ENCODE measurements at places on chromosomes 5 and 9.

GRCh38 chr5:102536323-102536928 is 37.6 kb upstream of the SLCO6A1 start:
- no peak for DNase-seq

DNA sequence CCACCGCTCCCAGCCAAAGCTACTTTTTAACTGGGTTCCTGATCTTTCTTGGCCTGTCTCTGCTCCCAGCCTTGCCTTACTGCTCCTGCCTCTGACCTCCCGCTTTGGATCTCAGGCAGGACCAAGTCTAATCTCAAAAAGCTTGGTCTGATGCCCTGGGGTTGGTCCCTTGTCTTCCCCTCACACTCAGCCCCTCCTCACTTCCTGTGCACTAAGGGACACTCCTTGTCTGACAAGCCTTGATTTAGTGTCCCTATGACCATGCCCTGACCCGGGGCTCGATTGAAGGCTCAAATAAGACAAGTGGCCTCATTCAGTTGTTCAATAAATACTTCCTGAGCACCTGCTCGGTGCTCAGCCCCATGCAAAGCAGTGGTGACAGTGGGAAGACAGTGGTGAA is 3.7 kb upstream of the GTF3C5 start:
- no peak for DNase-seq

DNA sequence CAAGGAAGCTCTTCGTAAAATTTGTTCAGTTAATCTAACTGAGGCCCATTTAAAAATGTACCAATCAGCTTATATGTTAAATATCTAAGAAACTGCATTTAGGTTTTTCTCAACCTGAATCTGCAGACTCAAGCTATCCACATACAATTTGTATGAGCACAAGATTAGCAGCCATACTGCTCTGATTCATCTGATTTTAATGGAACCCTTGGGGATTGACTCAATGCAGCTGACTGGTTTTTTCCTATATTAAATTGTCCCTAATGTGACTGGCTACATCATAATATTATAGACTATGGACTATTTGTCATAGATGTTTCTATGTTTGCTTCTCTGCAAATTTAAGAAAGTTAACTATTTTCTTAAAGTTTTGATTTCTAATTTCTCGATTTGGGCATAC is 451.0 kb upstream of the TUSC1 start:
- no peak for DNase-seq

DNA sequence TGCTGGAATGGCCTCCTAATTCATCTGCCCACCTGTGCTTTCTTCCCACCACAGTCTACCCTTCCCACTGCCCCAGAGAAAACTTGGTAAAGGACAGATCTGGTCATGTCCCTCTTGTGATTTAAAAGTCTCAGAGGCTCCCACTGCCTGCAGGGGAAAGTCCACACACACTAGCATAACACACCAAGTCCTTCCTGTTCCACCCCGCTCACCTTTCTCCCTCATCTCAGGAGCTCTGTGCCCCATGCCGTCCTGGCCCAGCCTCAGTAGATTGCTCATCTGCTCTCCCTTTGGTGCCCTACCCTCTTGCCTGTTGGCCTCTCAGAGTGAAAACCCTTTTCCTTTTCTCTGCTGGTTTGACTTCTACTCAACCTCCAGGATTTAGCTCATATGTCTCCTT is 111.4 kb upstream of the MAP3K1 start:
- no peak for DNase-seq

- no peak for DNase-seq
Observed at GRCh38 chr5:91229031-91229727, 153.9 kb downstream of the ARRDC3 start.

Measured in stimulated activated CD8-positive, alpha-beta memory T cell treated with anti-CD3 and anti-CD28 coated beads, Interleukin-7, amount 100 ng/mL, for 1 hour (primary cell).